ENCODE measurements at places on chromosomes 3 and 15.

GRCh38 chr15:38149315-38149714 lies 103.3 kb upstream of the SPRED1 start:
- no peak for DNase-seq

GRCh38 chr3:108461661-108462111 lies 48.7 kb downstream of the MYH15 start:
- DNase-seq: no peak

DNA sequence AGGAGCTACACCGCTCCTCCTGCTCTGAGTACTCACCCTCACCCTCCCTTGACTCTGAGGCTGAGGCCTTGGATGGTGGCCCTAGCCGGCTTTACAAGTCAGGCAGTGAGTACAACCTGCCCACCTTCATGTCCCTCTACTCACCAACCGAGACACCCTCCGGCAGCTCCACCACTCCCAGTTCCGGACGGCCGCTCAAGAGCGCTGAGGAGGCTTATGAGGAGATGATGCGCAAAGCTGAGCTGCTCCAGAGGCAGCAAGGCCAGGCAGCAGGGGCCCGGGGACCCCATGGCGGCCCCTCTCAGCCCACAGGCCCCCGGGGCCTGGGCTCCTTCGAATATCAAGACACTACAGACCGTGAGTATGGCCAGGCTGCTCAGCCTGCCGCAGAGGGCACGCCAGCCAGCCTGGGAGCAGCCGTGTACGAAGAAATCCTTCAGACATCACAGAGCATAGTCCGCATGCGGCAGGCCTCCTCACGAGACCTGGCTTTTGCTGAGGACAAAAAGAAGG lies 21.2 kb upstream of the APEH start:
- no peak for DNase-seq

DNA sequence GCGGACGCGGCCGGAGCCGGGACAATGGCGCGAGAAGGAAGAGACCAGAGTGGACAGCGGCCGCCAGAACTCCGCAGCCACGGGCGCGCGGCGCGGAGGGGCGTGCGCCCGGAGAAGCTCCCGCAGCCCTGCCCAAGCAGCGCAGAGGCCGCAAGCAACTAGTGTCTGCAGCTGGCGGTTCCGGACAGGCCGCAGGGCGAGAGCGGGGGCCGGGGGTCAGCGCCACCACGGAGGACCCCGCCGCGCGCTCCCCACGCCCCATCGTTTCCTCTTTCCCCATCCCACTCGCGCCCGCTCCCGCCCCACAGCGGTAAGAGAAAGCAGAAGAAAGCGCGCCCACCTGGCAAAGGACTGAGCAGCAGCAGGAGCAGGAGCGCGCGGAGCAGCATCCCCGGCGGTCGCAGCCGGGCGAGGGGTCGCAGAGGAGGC lies 440 bp downstream of the PRTG start:
- DNase-seq: no peak

DNA sequence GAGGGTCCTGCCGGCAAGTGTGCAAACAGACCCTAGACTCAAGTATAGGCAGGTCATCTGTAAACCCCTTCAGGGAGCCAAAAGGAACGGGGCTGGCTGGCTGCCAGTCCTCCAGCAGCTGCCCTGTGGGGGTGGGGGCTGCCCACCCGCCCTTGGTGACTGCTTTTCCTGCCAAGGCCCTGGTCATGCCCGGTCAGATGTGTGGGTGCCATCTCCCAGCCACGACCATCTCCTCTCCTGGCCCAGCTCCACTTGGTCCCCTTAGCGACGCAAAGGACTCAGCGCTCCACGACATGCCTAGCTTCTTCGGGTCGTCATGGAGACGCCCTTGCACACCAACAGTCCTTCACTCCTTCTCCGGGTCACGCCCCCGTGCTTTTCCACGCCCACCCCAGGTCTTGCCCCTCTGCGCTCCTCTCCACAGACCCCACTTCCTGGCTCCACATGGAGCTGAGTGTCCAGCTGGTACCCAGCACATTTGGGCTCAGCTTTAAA lies 2.4 kb downstream of the MUC4 start:
- no peak for DNase-seq

GRCh38 chr3:48088056-48088748 lies 72.0 kb upstream of the MAP4 start:
- peak; percentile 1 for DNase-seq

- no peak for DNase-seq
These were observed 51.7 kb downstream of the CLDN11 start for GRCh38 chr3:170470063-170471016.

- DNase-seq: no peak
These were observed 67.6 kb upstream of the TGFBR2 start for GRCh38 chr3:30538791-30539190.

DNA sequence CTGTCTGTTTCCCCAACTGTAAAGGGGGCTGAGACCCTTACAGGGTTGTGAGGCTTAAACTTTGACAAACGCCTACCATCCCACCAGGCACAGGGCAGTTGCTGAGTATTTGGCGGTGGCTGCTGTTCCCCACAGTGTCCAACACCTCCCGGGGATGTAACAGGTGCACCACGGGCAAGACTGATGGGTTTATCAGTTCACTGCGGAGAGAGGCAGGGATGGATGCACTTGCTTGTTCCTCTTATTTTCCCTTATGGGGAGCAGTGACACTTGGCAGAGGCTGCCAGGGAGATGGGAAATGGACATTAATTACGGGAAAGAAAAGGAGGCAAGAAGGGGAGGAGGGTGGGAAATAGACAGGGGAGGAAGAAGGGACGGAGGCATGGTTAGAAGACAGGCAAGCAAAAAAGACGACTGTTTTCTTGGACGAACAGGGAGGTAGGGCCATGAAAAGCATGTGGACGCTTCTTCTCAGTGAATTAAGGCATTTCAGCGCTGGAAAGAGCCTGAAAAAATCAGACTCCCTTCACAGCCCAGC lies 16.6 kb upstream of the ADIPOQ start:
- DNase-seq: no peak

DNA sequence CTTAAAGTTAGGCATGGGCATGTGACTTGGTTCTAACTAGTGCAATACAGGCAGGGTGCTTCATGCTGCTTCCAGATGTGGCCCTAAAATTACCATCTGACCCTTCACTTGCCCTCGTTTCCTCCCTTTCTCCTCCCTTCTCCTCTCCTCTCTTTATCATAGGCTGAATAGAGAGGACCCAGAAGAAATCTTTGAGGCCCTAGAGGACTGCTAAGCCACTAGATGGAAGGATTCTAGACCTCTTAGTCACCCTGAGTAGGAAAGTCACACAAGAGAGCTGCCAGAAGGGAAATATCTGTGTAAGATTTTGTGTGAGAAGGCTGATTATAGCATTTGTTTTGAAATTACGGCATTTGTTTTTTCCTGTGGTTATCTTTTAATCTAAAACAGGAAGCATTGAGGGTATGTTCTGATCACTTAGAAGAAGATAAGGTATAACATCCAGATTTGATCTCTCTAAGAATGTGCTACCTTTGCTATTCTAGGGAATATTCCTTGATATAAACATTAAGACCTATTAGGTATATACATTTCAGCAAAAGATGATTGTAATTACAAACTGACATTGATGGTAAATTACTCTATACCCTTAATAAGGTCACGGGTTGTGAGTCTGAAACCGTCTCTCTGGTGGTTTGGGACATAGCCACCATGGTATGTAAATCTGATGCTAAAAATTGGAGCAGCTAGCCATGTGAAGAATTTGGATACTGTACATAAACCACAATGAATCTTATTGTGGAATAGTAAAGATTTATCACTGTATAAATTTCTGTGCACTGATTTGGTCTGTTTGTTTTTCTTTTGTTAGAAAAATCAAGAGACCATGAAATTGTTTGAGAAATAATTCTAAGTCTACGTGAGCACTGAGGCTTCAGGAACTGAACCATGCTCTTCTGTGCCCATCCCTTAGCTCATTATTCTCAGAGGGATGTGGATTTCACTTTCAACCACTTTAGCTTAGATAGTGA lies 84.1 kb downstream of the TP63 start:
- DNase-seq: no peak

DNA sequence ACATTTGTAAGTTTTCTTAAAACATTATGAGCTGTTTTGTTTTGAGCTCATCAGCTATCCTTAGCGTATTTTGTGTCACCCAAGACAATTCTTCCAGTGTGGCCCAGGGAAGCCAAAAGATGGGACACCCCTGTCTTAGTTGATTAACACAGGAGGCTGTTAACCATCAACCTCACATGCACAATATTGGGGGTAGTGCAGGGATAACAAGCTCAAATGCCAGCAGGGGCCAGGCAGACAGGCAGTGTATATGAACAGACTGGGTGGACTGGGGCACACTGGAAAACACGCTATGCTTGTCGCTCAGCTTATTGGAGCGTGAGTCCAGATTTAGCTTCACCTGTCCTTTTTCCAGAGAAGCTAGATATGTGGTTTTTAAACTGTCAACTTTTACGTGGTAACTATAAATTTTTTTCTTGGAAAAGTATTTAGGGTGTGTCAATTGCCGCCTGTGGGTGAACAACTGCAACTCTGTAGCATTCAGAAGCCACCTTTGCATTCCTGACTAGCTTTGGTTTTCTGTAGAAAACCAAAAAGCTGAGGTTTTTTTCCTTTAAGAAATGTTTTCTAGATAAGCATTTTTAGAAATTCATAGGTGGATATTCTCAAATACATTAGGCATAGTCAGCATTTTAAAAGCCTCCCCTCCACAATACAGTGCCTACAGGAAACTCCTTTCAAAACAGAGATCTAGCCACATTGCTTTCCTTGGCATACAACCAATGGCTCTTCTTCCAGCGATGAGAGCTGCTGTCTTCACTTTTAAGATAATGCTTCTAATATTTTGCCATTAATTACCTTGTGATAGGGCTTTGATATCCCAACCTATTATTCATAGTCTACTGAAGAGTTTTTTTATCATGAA lies 14.6 kb downstream of the PSMD6 start:
- no peak for DNase-seq

- DNase-seq: no peak
These were observed 42.9 kb downstream of the MYO1E start for GRCh38 chr15:59329570-59330350.

GRCh38 chr3:14598143-14598569 lies 53.4 kb upstream of the CCDC174 start:
- DNase-seq: peak; percentile 9

- no peak for DNase-seq
These were observed 18.8 kb downstream of the STAG1 start for GRCh38 chr3:136733317-136733833.

DNA sequence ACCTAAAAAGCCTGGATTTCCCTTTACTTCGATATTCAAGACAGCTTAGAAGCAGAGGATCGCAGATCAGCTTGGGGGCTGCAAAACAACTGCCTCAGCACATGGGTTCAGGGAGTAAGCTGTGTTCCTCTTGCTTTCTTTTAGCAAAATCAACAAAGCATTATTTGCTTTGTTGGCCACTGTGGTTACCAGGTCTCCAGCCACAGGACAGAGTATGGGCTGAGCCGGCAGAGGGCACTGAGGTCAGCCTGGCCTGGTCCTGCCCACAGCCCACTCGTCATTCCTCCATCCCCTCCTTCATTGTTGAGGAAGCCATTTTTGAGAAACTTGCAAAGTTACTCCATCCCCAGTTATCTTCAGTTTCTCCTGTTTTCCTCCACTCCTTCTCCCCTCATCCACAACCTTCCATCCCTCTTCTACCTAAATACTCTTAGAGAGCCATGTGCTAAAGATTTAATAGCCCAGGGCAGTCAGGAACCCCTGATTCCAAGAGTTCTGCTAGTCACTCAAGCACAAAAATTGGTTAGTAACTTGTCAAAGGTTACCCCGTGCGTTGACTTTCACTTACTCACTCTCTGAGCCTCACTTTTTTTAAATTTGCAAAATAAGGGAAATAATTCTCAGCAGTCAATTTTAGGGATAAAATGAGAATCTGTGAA lies 60.0 kb upstream of the HES1 start:
- no peak for DNase-seq

DNA sequence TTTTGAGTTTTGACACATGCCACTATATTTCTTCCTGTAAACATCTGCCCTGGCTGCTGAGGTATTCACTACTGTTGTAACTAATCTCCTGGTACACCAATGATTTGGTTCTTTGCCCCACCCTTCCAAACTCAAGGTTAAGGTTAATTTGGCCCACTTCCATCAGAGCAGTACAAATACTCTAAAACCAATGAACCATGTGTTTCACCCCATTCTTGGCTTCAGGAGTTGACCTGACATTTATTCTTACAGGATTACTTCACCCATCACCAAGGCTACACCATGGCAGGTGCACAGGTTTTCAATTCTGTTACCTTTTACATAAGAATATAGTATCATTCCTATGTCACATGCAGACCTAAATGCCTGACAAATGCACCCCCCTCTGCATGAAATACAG lies 1179.9 kb downstream of the ZPLD1 start:
- DNase-seq: no peak

GRCh38 chr15:47394286-47394809 lies 323.0 kb upstream of the SEMA6D start:
- DNase-seq: no peak

DNA sequence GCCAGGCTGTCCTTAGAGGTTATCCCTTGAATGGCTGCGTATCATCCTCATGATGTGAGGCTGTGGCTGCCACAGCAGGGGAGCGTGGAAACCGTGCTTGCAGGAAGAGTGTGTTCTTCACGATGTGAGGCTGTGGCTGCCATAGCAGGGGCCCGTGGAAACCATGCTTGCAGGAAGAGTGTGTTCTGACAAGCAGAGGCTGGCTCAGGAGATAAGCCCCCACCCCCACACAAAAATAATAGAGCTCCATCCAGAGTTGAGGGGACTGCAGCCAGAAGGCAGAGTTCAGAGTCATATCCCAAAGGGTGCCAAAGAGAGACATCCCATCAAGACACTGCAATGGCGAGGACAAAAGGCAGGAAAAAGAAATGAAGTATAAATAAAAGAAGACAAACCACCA lies 22.6 kb upstream of the BDH1 start:
- no peak for DNase-seq

DNA sequence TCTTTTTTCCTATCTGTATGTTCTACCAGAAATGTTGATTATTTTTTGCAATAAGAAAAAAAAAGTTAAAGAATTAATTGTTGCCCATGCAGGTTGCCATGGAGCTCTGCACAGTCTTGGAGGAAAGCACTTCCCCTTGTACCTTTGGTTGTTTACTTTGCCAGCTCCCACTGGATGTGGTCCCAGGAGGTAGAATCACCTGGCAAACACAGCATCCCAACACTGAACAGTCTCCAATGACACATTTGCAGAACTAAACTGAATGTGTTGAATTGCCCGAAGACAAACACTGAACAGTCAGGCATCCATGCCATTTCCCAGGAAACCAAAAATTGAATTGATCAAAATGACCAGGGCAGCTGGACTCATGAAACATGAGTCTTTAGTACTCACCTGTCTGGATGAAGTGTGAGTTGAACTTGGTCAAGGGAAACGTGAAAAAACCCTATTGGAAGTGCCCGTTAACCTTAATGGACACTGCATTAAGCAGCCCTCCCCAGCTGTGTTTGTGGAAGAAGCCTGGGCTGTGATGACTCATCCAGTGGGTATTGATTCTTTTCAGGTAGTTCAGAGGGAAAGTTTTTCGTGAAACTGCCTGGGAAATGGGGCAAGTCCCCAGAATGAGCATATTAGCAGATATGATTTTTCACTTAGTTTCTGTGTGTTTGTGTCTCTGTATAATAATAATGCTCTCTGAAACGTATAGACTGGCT lies 284.7 kb upstream of the STT3B start:
- no peak for DNase-seq

DNA sequence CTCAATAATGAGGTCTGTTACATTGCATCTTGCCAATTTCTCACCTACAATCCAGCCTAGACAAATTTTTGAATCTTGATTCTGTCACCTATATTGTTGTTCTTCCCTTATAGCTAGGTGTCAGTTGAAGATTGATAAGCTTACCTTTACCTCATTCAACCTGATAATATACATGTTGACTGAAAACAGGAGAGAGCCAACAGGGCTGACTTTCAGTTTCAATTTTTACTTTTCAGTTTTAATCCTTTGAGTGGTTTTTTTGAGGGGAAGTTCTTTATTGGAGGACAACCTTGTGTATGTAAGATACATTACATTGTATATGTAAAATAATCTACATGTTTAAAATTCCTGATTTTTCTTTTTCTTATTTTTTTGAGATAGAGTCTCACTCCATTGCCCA lies 5.8 kb downstream of the ATP13A5 start:
- no peak for DNase-seq

Data from stimulated activated CD8-positive, alpha-beta memory T cell treated with anti-CD3 and anti-CD28 coated beads, Interleukin-7, amount 100 ng/mL, for 48 hours (primary cell).